Forelimb muscle (tissue), 1 donor: ENCODE measurements at places on chromosomes 2 and 18. TPM values are rescaled to one million over a fixed set of nuclear protein-coding genes. Genes with fewer than 3 reads are reported as not detected.

ZSWIM2 gene
- polyA plus RNA-seq = not detected

REG3G gene
- polyA plus RNA-seq = not detected

DNA sequence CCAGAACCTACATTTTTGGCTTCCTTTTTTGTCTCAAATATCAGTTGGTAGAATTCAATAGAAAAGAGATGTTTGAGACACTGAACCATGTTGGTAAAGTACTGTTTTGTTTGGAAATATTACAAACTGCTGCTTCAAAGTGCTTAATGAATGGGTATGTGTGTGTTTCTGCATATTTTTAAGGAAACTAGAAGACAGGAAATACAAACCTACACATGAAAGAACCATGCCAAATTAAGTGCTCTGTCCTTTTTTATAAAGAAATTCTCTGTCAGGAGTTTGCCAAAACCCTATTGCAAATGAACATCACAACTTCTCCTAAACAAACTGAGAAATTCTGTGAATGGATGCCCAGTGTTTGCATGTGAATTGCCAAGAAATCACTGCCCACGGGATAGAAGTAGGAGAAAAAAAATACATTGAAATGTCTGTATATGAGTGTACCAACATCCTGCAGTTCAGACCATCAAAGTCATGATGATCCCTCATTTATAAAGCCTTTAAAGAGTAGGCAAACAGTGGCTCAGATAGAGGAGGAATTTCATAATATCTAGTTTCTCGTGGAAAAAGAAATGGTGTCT, 69.6 kb upstream of the RND3 start:
- no peak for DNase-seq

DNA sequence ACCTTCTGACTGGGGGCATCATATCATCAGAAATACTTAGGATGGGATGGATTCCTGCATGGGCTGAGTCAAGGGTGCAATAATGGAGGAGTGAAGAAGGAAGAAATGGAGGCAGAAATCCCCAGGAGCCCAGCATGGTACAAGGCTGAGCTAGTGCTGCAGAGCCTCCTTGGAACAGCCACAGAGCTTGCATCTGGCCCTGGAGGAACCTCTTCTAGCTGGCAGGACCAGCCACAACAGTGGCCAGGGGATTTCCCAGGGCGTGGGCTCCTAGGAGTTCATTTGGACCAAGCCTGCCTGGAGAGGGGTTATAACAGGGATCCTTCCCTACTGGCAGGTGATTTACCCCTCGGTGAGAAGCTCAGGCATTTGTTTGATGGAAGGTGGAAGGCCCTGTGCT, 4.7 kb upstream of the IL37 start:
- DNase-seq = no peak
